ENCODE measurements at places on chromosomes 5 and 9.

GRCh38 chr5:179772351-179772750, 21.4 kb upstream of the LTC4S start:
- no peak for ATAC-seq

- no peak for ATAC-seq
Observed at GRCh38 chr9:68947015-68947414, 66.9 kb downstream of the PRKACG start.

GRCh38 chr5:132819468-132819867, 6.4 kb downstream of the SOWAHA start:
- no peak for ATAC-seq

DNA sequence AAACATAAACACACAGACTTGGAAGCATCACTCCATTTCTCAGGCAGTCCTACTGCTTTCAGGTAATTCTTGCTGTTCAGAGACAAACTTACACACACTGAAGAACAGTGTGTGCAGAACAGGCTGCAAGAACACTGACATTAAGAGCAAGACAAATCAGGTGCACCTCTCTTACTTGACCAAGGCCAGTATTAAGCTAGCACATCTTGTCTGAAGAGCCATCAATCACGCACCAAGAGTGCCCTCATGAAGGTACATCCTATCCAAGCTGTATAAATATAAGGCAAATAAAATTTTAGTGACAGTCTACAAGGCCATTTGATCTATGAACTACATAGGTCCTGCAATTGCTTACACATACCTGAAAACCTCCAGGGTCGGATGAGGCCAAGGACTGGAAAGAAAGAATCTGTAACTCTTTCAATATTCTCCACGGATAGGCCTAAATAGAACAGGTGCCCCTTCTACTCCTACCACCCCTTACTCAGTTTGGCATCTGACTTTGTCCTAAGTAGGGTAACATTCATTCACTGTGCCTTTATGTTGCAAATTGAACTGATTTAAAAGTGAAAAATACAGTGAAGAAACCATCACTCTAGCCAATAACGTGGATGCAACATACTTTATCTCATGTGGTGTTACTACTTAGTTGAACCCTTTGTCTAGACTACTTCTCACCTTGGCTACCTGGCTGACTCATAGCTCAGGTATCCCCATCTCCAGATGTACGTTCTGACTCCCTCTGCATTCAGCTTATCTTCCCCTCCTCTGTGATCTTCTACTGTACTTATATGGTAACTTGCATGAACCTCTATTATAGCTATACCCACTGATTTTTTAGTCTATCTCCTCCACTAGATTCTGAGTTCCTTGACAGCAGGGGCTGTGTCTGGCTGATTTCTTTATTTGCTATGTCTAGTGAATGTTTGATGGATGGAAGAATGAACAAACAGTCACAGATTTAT, 256.3 kb downstream of the KIAA0825 start:
- ATAC-seq: no peak

DNA sequence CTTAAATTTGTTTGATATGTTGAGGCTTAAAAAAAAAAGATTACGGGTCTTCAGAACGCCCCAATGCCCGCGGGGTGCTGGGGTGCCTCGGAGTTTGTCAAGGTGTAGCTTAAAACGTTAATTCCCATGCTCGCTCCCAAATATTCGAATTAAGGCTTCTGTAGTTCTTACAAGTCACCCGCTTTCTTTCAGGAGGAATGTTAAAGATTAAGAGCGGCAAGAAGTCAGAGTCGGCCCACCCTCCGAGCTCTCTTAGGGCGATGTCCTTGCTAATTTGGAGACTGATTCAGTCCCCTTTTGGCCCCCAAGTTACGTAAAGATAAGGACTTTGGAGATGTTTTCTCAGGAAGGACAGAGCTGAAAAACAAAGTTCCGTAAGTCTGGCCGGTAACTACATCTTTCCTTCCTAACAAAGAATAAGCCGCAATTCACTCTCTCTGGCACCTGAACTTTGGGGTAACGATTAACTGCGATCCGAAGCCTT, 746 bp upstream of the NPM1 start:
- ATAC-seq: no peak

DNA sequence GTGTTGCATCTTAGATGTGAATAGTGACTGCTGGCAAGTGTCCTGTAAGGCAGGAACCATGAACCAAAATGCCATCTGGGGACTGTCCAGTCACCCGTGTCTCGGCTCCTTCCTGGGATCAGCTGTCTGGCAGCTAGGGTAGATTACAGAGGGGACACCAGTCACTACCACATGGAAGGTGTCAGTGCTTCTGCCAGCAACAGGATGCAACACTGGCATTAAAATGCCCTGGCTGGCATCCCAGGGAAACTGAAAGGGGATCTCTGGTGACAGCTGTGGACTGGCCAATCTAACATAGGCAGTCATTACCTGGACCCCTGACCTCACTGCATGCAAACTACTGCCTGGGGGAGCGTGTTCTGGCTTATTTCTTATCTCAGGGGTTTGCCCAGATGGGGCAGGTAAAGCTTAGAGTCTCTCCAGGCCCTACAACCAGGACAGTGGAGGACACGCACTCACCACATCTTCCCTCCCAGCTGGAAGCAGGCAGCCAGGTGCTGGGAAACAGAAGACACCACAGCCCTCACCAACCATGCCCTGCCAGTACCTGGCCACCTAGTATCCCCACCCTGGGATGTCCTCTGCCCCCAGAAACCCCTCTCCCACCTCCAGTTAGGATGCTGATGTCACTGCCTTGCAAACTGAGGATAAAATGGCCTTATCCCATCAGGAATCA, 83.8 kb downstream of the SEMA4D start:
- no peak for ATAC-seq

GRCh38 chr9:33942471-33943083, 106.1 kb downstream of the UBAP2 start:
- ATAC-seq: no peak

DNA sequence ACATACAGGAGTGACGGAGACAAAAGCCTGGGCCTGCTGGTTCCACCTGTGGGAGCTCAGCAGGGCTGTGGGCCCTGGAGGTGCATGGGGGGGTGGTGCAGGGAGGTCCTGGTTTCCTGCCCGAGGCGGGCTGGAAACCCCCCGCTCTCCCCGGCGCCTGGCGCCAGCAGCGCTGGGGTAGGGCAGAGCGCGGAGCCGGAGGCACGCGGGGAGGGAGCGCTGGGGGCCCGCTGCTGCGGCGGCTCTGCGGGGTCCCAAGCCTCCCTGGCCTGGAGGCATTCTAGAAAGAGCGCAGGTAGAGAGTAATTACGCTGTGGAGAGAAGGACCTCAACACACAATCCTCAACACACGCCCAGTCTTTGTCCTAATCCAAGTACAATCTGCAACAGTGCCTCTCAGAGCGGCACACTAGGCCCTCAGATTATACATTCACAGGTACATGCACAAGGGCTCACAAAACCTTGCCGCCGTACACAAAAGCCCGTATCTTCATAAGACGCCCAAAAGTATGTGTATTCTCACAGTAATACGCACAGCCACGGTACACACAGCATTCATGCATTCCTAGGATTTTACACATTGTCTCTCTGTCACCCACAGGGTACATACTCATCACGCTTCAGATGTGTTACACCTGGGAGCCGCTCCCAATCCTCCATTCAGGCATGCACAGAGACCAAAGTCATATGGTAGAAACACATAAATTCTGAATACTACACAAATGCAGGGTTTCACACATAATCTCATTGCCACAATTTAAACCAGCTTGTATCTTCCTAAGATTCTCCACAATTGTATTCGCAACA, 2.1 kb upstream of the HAND1 start:
- no peak for ATAC-seq

DNA sequence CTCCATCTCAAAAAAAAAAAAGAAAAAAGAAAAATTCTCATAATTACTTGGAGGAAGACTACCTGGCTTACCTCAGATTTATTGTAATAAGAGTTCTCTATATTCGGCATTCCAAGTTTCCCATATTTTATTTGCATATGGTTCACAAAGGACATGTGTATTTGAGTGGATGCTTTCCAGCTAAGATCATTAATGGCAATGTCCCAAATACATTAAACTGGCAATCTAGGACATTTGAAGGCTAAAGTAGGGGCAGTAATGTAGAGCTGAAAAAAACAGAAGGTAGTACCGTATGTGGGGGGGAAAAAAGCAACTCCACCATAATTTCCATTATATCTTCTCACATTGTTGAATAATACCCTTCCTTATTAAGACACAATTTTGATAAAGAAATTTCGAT, 4.9 kb downstream of the TUT7 start:
- ATAC-seq: no peak

GRCh38 chr5:107781451-107781850, 110.7 kb upstream of the EFNA5 start:
- no peak for ATAC-seq

GRCh38 chr5:31182136-31182535, 11.3 kb upstream of the CDH6 start:
- no peak for ATAC-seq

DNA sequence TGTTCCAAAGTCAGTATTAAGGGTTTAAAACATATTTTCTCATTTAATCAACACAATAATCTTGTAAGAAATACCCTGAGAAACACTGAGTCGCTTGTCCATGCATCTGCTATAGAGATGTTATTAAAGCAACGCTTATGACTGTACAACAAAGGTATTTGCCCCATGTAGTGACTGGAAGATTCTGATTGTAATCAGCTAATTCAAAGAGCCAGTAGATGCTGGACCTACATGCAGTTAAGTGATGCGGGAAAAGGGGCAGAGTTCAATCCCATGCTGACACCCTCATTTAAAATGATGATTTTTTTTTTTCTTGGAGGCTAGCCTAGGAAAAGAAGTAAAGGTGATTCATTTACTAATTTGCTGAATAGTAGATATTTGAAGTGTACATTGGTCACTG, 149.3 kb upstream of the MTAP start:
- no peak for ATAC-seq

GRCh38 chr5:110903966-110904365, 165.2 kb downstream of the SLC25A46 start:
- no peak for ATAC-seq

DNA sequence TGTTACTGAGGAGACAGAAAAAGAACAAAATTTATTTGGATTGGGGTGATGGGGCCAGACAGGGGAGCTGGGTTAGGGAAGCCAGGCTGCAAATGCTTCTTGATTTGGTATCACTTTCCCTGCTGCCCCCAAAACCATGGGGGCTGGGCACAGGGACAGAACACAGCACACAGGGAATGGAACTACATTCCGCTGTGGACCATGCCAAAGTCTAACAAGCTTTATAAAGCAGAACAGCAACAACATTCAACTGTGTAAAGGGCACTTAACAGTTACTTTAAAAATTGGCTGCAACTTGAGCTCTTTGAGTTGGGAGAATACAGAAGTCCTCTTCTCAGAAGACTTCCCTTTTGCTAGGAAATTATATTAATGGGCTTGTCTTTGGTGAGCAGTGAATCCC, 23.8 kb downstream of the C5orf58 start:
- ATAC-seq: no peak

GRCh38 chr5:143920772-143921171, 108.8 kb downstream of the HMHB1 start:
- ATAC-seq: no peak

GRCh38 chr9:83557771-83558170, 19.6 kb upstream of the FRMD3 start:
- no peak for ATAC-seq

DNA sequence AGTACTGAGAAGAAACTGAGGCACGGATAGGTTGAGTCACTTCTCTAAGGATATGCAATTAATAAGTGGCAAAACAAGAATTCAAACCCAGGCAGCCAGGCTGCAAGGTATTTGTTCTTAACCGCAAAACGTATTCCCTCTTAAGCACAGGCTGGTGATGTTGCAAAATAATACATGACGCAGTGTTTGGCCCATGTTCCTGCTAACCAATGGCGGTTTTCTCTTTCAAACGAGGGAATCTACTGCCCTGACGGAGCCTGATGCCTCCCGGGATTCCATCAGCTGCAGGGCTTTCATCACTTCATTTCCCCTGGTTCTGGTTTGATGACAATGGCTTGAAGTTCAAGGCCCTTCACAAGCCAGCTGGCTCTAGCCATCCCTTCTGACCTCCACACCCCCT, 154.8 kb downstream of the SLIT3 start:
- ATAC-seq: no peak

DNA sequence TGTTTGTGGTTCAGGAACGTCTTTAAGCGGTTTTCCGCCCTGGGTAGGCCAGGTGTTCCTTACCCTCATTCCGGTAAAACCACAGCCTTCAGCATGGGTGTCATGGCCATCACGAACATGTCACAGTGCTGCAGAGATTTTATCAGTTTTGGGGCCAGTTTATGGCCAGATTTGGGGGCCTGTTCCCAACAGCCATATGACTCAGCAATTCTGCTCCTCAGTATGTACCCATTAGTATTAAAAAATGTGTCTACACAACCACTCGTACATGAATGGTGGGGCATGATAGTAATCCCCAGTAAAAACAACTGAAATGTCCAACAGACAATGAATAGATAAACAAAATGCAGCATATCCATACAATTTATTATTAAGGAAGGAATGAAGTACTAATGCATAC, 51.9 kb upstream of the TTC23L start:
- ATAC-seq: no peak

GRCh38 chr9:92360083-92360482, 34.3 kb downstream of the CENPP start:
- no peak for ATAC-seq

GRCh38 chr9:105178076-105178475, 66.4 kb upstream of the SLC44A1 start:
- ATAC-seq: no peak

GRCh38 chr9:123011878-123012528, 21.5 kb upstream of the GPR21 start:
- no peak for ATAC-seq

GRCh38 chr9:8823131-8823895, 1023.7 kb upstream of the DMAC1 start:
- no peak for ATAC-seq

DNA sequence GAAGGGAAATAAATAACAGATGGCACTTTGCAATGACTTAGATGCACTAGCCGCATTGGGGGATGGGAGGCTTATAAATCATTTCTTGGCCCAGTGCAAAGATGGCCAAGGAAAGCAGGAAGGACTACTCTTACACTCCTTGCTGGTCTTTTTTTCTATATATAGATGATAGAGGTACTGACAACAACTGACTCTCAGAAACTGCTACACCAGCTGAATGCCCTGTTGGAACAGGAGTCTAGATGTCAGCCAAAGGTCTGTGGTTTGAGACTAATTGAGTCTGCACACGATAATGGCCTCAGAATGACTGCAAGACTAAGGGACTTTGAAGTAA, 1.7 kb downstream of the CCNG1 start:
- no peak for ATAC-seq

All from motor neuron (in vitro differentiated cells).